ENCODE measurements at places on chromosomes 11 and 22.
A peak's percentile ranks its signal among the peaks of the same experiment; 100 is the strongest.

DNA sequence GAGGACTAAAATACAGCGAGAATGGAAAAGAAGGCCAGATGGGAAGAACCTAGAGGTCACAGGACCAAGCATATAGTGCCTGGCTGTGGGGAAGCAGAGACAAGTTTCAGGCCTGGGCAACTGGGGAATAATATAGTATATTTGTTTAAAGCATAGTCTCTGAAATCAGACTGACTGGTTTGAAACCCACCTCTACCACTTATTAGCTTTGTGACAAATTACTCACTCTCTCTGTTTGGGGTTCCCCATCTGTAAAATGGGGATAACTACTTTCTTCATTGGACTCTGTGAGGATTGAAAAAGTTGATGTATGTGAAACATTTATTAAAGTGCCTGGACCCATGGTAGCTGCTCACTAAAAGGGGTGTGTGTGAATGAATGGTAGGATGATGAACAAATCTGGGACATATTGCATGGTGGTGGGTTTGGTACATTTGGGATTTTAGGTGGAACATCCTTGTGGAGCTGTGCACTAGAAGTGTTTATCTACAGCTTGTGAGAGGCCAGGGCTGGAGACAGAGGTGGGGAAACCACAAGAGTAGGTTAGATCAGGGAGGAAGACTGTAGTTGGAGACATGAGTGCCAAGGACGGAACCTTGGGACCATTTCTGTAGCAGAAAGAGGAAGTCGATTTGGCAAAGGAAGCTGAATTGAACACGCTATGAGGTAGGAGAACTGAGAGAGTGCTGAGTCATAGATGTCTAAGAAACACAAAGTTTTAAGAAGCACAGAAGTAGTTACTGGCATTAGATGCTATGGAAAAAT lies 52.6 kb downstream of the SWAP70 start:
- no peak for DNase-seq

GRCh38 chr11:129950101-129951091 lies 52.2 kb downstream of the PRDM10 start:
- peak; percentile 69 for DNase-seq

DNA sequence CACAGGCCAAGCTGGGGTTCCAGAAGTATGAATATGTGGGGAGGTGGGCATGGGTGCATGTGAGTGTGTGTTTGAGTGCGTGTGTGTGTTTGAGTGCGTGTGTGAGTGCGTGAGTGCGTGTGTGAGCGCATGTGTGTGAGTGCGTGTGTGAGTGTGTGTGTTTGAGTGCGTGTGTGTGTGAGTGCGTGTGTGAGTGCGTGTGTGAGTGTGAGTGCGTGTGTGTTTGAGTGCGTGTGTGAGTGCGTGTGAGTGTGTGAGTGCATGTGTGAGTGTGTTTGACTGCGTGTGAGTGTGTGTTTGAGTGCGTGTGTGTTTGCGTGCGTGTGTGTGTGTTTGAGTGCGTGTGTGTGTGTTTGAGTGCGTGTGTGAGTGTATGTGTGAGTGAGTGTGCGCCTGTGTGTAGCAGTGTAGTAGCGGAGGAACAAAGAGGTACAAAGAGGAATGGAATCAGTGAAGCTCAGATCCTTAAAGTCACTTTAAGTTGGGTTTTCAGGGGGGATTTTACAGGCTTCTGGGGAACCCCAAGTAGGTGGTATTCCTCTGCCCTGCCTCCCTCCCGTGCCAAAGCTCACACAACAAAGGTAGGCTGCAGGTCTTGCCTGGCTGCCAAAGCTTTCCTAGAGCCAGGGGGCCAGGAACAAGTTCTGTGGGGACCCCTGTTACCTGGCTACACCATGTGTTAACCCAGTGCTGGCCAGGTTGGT lies 137.1 kb downstream of the KIRREL3 start:
- no peak for DNase-seq

- no peak for DNase-seq
Measured at GRCh38 chr11:65709661-65710060, 2.4 kb upstream of the KAT5 start.

DNA sequence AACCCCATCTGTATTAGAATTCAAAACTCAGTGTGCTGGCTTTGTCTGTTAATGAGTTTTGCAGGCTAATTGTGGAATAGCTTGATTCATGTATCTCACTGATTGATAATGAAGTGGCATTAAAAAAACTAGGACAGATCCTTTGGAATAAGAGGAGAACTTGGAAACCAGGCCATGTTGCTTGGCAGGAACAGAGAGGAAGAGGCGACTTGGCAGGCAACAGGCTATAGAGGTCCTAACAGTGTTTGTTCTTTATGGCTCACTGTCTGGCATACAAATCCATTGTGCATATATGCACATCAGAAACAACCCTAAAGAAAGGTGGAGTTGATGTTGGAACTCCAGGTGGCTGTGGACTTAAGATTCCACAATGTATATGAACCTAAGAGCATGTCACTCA lies 17.4 kb upstream of the OR9I1 start:
- DNase-seq, result no peak

GRCh38 chr22:49487950-49488349 lies 339.7 kb downstream of the BRD1 start:
- no peak for DNase-seq

- no peak for DNase-seq
Measured at GRCh38 chr11:74577624-74578396, 14.6 kb upstream of the POLD3 start.

- DNase-seq, result no peak
Measured at GRCh38 chr22:46129390-46130041, 20.8 kb upstream of the PPARA start.

DNA sequence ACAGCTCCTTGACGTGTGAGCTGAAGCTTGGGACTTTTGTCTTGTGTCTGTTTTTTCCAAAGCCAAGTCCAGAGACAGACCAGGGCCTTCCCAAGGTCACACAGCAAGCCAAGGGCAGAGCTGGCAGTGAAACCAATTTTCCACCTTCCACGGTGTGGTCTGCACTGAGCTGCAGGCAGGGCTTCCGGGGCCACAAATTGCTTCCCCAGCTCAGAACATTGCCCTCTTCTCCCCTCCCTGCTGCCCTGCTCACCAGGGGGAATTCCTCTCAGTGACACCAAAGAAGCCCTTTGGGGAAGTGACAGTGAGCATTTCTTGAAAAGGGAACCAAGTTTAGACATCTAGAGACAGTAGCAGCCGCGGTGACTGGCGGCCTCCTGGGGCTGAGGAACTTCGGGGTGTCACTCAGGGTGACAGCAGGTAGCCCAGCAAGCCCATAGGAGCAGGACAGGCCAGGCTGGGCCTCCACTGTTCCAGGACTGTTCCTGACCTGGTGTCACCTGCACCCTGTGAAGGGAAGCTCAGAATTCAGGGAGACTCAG lies 9.2 kb downstream of the FXYD2 start:
- no peak for DNase-seq
